ENCODE measurements at places on chromosomes 4 and X.

GRCh38 chrX:51894697-51895336 lies 1.4 kb downstream of the MAGED1 start:
- DNase-seq: no peak

- DNase-seq: peak; percentile 67
Measured at GRCh38 chr4:56757261-56757746, 64.2 kb downstream of the SPINK2 start.

DNA sequence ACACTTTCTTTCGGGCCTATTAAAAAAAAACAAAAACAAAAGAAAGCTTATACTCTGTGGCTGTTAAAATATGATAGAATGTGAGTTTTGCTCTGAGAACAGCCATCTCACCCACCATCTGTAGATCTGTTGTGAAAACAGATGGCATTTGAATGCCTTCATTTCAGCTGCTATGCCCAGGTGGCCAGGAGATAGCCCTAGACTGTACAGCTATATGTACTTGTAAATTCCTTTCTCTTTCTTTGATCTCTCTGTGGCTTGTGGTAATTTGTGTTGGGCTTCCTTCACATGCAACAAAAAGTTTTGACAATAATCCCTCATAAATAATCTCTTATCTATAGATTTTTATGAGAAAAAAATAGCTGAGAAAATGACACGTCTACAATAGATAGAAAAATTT lies 38.1 kb downstream of the PNPLA4 start:
- DNase-seq: no peak

DNA sequence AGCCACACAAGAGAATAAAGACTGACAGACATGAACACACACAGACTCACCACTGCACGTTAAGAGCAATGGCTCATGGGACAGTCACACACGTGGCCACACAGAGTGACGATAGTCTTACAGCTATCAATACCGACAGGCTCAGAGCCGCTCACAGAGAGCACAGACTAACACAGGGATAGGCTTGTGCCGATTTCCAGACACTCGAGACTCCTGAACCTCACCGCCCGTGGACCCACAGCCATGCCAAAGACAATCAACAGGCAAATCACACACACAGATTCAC lies 716 bp upstream of the SLC38A5 start:
- DNase-seq: no peak

DNA sequence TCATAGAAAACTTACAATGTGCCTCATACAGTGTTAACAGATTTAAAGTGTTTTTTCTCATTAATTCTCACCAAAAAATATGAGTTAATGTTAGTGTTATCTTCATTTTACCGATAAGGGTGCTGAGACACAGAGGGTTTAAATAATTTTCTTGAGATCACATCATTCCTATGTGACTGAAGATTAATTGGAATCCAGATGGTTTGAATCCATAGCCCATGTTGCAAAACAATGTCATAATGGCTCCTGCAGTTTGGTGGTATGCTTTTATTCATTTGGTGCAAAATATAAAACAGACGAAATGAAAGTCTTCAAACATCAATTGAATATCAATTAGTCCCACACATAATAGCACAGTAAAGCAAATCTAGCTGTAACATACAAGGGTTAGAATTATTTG lies 512.2 kb downstream of the FSTL5 start:
- no peak for DNase-seq

- no peak for DNase-seq
Measured at GRCh38 chrX:14964500-14964899, 91.3 kb downstream of the MOSPD2 start.
